ENCODE measurements at places on chromosomes 7 and 10. TPM values are rescaled to one million over a fixed set of nuclear protein-coding genes. Genes with fewer than 3 reads are reported as not detected.

The CCT6A gene
- polyA plus RNA-seq, result 214 TPM

The LIPJ gene
- not detected for polyA plus RNA-seq

The NUTM2D gene
- polyA plus RNA-seq, result 0.78 TPM

The HOXA4 gene
- 5.4 TPM for polyA plus RNA-seq

The SRRM3 gene
- 2.0 TPM for polyA plus RNA-seq

The WEE2 gene
- not detected for polyA plus RNA-seq

The CPED1 gene
- polyA plus RNA-seq, result 47.6 TPM

The DLX5 gene
- polyA plus RNA-seq, result not detected

The VENTX gene
- polyA plus RNA-seq, result not detected

The SH2D4B gene
- not detected for polyA plus RNA-seq

The RPEL1 gene
- 0.20 TPM for polyA plus RNA-seq
